HS-5 (cell line): ENCODE measurements at places on chromosomes 12 and 14.

GRCh38 chr12:56315622-56316473 lies at the start of gene CNPY2:
Gene CNPY2 (minus strand): TSS chr12:56315988. CDS start chr12:56315217, 771 bp downstream.
- peak; percentile 93 for DNase-seq

GRCh38 chr14:68246074-68246785 lies 426.7 kb downstream of the RAD51B start:
- no peak for DNase-seq

DNA sequence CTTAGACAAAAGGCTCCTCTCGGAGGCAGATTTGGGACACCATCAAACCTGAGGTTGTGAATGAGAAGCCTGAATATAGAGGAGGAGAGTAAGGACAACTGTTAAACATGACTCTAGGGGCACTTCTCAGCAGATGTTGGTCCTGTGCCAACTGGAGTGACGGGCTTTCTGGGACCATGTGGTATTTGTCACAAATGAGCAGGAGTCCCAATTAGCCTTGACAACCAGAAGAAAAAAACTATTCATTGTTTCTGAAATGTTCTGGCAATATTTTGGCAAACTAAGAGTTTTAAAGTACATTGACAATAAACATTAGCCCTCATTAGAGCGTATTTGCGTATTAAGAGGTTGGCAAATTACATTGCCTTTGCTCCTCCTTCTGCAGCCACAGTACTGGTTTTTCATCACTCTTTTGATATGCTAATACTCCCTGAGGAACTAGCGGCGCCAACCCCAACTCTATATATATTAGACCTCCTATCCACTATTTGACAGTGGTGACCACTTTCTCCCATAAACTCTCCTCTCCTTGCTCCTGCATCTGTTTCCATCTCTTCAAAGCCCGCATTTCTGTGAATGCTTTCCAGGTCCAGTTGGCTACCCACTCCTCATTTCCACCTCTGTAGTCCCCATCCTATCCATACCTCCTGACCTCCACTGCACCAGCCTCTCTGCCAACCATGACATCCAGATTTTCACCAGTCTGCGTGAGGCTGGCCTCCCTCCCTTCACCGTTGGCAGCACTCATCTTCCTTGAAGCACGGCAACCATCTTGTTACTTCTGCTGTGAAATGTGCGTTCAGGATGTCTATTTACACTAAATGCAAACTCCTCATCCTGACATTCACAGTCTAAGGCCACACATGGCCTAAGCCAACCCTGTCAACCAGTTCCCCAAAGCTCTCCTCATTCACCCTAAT lies 100.7 kb downstream of the ZFC3H1 start:
- DNase-seq, result no peak

DNA sequence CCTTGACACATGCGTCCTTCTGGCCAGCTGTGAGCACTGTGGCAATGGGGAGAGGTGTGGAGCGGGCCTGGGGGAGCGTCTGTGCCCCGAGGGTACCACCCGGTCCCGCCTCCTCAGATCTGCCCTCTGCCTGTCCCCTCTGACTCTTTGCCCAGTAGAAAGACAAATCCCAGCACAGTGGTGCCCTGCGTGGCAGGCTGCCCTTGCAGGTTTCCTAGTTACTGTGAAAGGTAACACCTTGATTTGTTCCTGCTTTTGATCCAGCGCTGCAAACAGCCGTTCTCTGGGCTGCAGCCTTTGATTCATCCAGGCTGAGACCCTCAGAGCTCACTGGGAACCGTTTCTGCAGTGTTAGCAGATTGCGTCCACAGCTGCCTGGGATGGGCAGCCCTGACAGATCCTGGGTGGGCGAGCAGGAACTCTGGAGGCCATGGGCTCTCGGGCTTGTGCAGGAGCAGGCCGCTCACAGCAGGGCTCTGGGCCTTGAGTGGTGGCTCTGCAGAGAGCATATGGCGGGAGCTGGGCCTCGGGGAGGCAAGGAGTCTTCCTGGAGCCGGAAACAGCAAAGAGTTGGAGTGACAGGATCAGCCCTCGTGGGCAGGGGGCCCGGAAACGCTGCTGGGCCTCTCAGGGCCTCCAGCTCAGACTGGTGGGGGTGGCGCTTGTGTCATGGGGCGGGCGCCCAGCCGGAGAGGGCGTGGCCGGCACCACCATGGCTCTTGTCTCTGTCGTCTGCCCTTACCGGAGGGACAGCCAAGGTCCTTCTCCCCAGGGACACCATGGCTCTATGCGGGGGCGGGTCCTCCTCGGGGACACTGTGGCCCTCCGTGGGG lies 16.6 kb downstream of the FBRSL1 start:
- DNase-seq, result no peak

GRCh38 chr14:62905566-62905965 lies 139.7 kb downstream of the KCNH5 start:
- DNase-seq, result no peak

GRCh38 chr12:78316136-78316535 lies 485.4 kb downstream of the NAV3 start:
- no peak for DNase-seq

DNA sequence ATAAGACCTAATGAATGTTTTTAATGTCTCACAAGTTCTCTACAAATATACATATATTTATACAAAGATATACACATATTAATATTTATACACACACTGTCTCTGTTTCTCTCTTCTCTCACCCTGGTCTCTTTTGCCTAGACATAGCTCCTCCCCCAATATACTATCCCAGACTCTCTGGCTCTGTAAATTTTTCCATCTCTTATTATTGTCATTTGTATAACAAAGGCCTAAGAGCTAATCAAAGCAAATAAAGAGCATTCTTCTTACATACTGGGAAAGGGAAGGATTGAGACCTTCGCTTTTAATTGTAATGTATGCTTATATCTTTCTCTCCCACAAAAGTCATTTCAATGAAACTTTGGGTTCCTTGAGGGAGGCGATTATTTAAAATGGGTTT lies 318.1 kb downstream of the ADAMTS20 start:
- DNase-seq, result no peak

GRCh38 chr12:24411948-24412347 lies 462.5 kb upstream of the SOX5 start:
- DNase-seq, result no peak

DNA sequence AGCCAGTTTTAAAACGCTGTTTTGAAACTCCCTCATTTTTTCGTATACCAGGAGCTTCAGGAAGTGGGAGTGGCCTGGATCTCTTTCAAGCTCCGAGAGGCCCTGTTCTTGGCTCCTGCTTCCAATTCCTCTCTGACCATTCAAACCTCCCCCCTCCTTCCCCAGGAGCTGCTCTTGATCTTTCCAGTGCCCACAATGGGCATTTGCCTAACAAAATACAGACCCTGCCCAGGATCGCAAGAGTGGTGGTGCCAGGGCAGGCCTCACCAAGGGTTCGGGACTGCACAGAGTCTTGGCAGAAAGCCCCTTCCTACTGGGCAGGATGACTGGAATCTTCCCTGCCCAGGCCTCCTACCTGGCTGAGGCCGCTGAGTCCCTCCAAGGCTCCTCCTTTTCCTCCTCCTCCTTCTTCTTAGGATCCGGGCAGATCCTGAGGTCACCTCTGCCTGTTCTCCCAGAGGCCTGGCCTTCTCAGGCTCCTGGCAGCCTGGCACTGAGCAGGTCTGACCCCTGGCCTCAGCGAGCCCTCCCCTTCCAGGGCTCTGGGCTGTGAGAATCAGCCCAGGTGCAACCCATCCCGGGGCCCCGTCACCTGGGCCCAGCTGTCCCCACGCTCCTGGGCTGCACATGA lies 46.9 kb upstream of the NOS1 start:
- no peak for DNase-seq

DNA sequence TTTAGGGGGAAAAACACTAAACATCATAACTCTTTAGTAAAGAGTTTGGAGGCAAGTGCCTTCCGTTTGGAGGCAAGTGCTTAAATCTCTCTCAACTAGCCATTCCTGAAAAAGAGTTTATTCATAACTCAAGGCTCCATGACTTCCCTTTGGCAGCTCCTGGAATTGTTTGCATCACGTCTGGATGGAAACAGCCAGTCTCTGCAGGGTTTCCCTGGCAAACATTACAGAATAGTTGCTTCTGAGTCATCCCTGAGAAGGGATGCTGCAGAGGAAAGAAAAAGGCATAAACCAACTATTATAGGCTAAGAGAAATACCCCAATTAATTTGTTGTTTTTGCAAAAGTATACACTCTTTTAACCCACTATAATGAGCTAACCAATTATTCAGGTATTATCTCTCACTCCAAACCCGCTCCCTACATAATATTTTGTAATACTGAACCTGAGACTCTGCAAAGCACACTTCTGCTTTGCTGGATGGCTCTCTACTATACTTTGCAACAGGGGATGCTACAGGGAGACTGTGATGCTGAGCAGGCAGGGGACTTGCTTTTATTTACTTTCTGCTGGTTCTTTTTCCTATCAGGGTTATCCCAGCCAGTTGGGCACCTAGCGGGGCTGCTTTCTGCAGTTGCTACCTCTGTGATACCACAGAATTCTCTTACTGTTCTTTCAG lies 497.7 kb downstream of the FUT8 start:
- DNase-seq, result peak; percentile 8

DNA sequence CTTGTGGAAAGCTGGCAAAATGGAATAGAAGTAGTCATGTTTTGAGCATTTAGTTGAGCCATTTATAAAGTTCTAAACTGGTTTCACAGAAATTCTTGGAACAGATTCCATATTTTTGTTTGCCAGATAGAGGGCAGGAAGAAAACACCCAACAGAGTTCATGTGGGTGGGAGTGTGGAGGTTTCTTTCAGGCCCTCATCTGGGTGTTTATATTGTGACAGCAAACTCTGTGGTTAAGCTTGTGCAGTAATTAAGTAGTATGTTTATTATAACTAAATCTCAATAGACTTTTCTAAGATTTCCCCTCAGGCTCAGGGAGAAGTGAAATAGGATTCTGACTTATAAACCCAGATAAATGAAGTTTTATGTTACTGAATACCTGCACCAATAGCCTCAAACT lies 57.4 kb downstream of the SPPL3 start:
- DNase-seq, result no peak

DNA sequence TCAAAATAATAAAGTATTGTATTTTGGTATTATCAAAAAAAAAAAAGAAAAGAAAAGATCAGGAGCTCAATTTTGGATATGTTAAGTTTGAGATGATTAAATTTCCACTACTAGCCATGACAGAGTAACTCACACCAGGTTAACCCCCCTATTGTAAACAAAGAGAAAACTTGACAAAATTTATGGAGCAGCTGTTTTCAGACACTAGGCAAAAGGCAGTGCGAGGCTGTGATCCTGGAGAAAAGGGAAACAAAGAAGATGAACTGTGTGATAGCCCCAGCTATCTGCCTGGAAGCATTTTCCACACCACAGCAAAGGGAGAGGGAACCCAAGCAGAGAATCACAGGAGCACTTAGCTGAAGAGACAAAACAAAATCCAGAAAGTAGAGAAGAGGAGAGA lies 145.0 kb downstream of the KIF21A start:
- no peak for DNase-seq

- peak; percentile 49 for DNase-seq
These were observed 43.9 kb downstream of the TMTC3 start for GRCh38 chr12:88185988-88186387.

GRCh38 chr14:68104518-68104917 lies 284.9 kb downstream of the RAD51B start:
- DNase-seq, result no peak

- no peak for DNase-seq
These were observed 136.8 kb upstream of the PRKD1 start for GRCh38 chr14:30064454-30064853.

DNA sequence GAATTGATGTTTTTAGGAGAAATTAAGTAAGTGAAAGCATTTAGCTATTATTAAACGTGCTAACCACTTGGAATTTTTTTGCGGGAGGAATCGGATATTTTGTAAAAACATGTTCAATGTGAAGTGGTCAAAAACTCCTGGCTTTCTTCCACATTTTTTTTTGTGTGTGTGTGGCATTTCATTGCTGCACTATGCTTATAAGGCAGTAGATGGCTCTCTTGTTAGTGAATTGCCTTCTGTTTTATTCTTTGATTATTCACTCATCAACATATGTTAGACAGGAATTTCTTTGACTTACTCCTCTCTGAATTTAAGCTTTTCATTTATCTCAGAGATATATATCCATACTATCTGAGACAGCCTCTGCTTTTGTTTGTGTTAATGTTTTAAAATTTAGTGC lies 71.3 kb downstream of the DERA start:
- DNase-seq, result no peak

DNA sequence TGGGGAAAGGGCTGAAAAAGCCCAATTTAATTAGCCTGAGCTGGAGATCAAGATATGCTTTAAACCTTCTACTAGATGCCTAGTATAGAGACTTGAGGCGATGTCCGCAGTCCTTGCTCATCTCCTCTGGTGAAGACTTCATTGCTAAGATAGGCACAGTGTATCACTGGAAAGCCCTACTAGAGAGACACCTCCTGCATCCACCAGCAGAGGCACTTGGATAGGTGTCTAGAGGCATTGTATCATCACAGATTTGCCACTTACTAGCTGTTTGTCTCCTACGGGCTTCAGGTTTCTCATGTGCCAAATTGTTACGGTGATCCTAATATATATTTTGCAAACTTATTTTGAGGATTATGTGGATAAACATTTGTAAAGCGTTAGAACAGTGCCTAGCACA lies 1048.5 kb downstream of the GALC start:
- no peak for DNase-seq

- DNase-seq, result no peak
These were observed 22.6 kb downstream of the TCTN1 start for GRCh38 chr12:110636516-110636915.

DNA sequence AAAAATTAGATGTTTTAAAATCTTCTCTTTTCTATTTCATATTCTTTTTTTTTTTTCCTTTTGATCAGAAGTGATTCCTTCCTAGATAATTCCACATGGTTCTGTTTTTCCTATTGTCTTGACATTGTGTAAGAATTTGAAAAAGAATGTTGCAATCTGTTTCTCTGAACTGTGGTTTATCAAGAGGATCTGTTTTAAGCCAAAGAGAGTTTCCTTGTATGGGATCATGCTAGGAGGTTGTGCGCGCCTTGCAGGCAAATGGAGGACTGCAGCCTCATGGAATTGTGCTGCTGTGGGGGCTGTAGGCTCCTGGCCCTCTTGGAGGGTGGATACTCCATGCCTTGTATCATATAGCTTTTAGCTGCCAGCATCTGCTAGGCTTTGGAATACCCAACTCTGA lies 43.3 kb upstream of the MBIP start:
- DNase-seq, result no peak

GRCh38 chr12:106109168-106109910 lies 29.4 kb downstream of the NUAK1 start:
- DNase-seq, result no peak

GRCh38 chr12:106106892-106107291 lies 31.9 kb downstream of the NUAK1 start:
- no peak for DNase-seq

GRCh38 chr12:78981-79380 lies 12.4 kb downstream of the IQSEC3 start:
- DNase-seq, result no peak

- no peak for DNase-seq
These were observed 58.7 kb downstream of the CLIP1 start for GRCh38 chr12:122363782-122364181.

DNA sequence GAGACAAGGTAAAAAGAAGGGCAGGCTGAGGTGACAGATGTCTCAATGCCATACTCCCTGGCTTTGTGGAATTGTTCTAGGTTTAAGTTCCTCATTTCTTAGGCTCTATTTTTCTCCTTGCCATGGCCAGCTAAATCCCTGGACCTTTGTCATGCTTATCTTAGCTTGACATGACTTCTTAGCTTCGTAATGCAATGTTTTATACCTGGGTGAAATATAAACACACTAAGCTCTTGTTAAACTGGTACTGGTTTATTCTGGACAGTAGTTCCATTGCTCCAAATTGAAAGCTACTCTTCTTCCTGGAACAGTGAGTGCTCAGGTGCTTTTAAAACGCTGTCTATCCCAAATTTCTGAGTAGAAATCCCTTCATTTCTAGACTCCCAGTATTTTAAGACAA lies 17.4 kb upstream of the ARHGAP5 start:
- DNase-seq, result no peak
